NCI-H1436 treated with DMSO at 0.1 percent for 48 hours (cell line): ENCODE measurements at places on chromosomes 3 and 15.

GRCh38 chr3:132783152-132783551, 60.9 kb upstream of the NPHP3 start:
- no peak for DNase-seq

GRCh38 chr3:5026046-5026362, 46.8 kb downstream of the BHLHE40 start:
- DNase-seq: no peak

GRCh38 chr15:65512807-65513416, 4.6 kb downstream of the DPP8 start:
- no peak for DNase-seq

DNA sequence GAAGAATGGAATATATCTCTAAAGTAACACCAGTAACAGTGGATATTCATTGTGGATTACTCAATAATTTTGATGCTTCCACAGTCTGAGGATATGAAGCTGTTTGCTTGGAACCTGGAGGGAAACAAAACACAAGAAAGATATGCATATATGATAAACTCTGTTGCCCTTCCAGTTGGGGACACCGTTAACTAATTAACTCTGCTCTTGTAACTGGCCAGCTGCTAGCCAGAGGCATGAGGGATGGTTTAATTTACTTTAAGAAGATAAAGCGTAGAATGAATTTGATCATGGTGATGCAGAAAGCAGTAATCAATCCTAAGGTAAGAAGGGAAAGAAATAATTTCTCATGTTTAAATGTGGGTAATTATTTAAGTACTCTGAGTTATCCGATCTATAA, 442.6 kb downstream of the NAALADL2 start:
- DNase-seq: no peak

- no peak for DNase-seq
Measured at GRCh38 chr3:182139627-182140357, 428.1 kb downstream of the SOX2 start.

DNA sequence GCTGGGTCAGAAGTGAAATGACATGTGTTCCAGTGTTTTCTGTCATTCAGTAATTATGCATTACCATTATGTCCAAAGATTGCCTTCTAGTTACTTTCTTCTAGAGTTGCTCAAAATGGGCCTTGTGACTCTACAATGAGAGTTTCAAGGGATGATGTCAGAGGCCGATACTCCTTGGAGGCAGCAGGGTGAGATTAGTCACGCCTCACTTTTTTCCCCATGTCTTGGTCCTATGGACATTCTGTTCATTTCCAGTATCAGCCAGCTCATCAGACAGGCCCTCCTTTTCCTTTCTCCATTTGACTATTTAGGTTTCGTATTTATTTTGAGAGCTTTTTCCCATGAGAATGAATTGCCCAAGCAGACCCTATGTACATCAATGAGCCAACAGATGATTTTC, 17.5 kb downstream of the VGLL3 start:
- no peak for DNase-seq

- DNase-seq: no peak
Measured at GRCh38 chr3:161941891-161942290, 445.3 kb downstream of the OTOL1 start.

- DNase-seq: no peak
Measured at GRCh38 chr3:197567904-197568681, 12.3 kb upstream of the BDH1 start.

- DNase-seq: no peak
Measured at GRCh38 chr15:97966924-97967620, 6.6 kb downstream of the ARRDC4 start.

DNA sequence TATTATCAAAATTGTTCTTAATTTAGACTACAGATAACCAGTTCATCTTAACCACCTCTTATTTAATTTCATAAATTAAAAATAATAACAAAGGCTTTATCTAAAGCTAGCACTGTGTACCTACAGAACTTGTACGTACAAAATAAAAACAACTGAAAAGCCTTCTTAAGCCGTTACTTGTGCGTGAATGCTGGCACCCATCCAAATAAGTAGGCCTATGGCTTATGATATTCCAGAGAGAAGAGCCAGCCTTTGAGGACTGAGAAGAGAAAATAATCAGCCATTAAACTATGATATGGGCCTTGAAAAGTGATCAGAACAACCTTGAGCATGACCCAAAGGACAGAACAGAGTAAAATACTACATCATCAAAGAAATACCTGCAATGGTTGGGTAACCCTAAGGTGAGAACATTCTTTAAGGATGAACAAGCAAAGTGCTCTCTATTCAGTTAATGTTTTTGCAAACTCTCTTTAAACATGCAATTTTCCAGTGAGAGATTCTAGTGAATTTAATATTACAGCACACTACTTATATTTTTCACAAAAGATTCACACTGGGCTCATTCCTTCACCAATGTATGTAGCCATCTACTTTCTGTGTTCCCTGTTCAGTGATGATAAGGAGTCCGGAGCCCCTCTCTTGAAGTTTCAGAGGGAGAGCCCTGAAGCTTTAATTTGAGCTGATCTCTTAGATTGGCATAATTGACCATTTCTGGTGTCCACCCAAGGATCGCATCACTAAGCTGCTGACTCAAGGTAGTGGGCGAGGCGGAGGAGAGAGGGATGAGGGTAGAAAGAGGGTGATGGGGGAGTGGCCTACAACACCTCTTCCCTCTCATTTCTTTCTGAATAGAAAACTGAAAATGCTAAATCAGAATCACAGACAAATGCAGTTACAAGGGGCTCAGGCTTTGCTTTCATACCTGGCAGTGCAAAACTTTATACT, 7.7 kb upstream of the ACTC1 start:
- no peak for DNase-seq

DNA sequence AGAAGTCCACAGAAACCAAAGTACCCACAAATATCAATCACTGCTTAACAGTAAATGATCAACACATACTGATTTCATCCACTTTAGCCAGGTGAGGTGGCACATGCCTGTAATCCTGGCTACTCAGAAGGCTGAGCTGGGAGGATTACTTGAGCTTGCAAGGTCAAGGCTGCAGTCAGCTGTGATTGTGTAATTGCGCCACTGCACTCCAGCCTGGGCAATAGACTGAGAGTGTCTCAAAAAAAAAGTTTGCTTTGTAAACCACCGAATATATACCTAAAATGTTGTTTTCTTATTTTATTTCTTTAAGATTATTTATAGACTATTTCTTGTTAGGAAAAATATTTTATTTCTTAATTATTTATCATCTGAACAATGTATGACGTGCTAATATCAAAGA, 8.7 kb upstream of the ATP13A4 start:
- no peak for DNase-seq

GRCh38 chr3:185982632-185983031, 44.8 kb upstream of the TRA2B start:
- DNase-seq: no peak
